ENCODE measurements at places on chromosomes 2 and 18.
A peak's percentile ranks its signal among the peaks of the same experiment; 100 is the strongest.

GRCh38 chr2:42385225-42385624 is 24.2 kb upstream of the COX7A2L start:
- DNase-seq: peak; percentile 32

DNA sequence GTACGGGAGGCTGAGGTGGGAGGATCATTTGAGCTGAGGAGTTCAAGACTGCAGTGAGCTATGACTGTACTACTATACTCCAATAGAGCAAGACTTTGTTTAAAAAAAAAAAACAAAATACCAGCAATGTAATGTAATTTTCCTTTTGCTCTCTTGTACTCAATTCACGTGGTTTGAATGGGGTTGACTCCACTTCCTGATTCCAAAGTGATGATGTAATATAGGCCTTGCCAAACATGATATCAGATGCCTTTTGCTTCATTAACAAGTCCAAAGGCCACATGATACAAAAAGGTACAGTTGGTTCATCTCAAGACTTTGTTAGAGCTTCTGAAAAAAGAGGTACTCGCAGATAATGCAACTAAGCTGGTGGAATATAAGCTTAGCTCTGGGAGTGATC is 321.8 kb downstream of the ZEB2 start:
- DNase-seq: peak; percentile 74

GRCh38 chr2:3303583-3304406 is 73.8 kb downstream of the EIPR1 start:
- peak; percentile 91 for DNase-seq

DNA sequence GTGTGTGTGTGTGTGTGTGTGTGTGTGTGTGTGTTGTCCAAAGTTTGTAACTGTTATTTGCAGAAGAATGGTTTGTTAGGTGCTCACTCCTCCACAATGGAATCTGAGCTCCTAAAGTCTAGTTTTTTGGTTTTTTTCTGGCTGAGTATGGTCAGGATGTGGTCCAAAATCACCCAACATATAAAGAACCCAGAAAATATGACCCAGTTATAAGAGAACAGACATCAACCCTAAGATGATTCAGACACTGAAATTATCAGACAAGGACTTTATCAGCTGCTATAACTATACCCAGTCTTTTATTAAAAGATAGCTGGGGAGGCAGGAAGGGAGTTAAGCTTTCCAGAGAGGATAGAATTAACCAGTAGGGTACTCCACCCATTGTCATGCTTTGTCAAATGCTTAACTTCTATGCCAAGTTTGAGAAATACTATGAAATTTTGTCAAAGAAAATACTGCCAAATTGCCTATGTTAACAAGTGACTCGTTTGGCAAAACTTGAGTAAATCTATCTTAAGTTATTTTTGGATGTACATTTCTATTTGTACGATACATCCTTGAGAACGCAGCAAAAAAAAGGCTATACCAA is 57.5 kb downstream of the TANK start:
- DNase-seq: no peak

- no peak for DNase-seq
Observed at GRCh38 chr2:173557497-173557896, 202.8 kb downstream of the CDCA7 start.

DNA sequence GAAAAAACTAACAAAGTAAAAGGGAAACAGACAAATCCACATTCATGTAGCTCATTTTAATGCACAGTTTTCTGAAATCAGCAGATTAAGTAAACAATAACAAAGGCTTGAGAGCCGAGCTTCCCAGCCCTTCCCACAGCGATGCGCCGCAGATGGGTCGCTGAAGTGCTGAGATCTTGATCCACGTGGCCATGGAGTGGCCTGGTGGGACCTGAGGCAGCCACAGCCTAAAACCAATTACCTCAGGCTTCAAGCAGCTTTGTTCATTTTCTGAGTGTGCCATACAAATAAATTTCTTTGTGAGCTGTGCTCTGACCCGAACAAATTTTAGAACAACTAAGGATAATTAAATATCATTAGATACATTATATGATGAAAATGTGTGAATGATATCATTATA is 25.6 kb upstream of the CYRIA start:
- DNase-seq: no peak

GRCh38 chr18:75107196-75107930 is 101.6 kb downstream of the PTGR3 start:
- no peak for DNase-seq

GRCh38 chr2:227821043-227821942 is 7.7 kb downstream of the CCL20 start:
- DNase-seq: no peak

DNA sequence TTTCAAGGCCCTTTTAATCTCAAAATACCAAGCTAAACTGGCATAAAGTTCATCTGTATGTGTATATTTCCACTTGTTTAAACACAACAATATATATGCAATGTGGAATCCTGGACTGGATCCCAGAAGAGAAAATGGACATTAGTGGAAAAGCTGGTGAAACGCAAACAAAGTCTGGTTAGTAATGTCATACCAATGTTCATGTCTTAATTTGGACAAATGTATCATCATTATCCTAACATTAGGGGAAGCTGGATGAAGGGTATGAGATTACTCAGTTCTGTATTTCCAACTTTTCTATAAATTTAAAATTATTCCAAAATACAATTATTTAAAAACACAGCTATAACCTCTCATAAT is 3.8 kb downstream of the SP3 start:
- no peak for DNase-seq

- peak; percentile 3 for DNase-seq
Observed at GRCh38 chr2:156837635-156838370, 401.6 kb downstream of the GPD2 start.
